T-helper 9 cell (primary cell): ENCODE measurements at places on chromosomes 1 and 21.

GRCh38 chr1:241276391-241276790 is 80.6 kb downstream of the RGS7 start:
- DNase-seq, result no peak

- no peak for DNase-seq
These were observed 83.8 kb downstream of the CAPZB start for GRCh38 chr1:19401535-19401889.

DNA sequence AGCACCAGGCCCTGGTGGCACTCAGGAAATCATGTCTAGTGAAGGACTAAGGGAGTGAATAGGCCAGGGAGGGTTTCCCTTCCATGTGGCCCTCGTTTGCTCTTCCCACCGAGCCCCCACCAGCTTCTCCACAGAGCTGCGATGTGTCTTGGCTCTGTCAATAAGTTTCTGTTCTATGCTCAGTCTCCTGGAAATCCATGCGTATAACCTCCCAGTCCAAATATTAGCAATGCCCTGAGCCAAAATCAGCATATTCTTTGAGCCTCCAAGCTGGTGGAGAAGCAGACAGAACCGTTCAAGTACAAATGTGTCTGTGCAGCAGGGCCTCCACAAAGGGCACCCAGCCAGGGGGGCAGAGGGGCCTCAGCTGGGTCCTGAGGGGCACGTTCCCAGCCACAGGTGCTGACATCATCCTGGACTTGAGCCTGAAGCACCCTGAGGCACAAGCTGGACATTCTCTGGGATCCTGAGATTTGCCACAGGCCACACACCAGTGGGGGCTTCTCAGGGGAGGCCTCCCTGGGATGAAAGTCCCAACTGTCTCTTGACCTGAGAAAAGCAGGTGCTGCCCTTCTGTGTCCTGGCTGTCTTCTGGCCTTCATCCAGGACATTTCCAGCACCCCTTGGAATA is 350.5 kb upstream of the VAMP3 start:
- DNase-seq, result no peak

DNA sequence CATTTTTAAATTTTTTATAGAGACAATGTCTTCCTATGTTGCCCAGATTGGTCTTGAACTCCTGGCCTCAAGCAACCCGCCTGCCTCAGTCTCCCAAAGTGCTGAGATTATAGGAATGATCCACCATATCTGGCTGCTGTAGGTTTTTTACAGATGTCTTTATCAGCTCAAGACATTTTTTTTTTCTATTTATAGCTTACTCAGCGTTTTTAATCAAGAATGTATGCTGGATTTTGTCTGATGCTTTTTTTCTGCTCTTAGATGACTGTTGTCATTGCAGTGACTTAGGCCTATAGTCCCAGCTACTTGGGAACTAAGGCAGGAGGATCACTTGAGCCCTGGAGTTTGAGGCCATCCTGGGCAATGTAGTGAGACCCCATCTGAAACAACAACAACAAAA is 72.5 kb downstream of the POFUT2 start:
- no peak for DNase-seq

GRCh38 chr1:243489681-243490546 is 234.1 kb downstream of the SDCCAG8 start:
- no peak for DNase-seq

GRCh38 chr1:95731466-95731865 is 497.5 kb downstream of the RWDD3 start:
- no peak for DNase-seq

DNA sequence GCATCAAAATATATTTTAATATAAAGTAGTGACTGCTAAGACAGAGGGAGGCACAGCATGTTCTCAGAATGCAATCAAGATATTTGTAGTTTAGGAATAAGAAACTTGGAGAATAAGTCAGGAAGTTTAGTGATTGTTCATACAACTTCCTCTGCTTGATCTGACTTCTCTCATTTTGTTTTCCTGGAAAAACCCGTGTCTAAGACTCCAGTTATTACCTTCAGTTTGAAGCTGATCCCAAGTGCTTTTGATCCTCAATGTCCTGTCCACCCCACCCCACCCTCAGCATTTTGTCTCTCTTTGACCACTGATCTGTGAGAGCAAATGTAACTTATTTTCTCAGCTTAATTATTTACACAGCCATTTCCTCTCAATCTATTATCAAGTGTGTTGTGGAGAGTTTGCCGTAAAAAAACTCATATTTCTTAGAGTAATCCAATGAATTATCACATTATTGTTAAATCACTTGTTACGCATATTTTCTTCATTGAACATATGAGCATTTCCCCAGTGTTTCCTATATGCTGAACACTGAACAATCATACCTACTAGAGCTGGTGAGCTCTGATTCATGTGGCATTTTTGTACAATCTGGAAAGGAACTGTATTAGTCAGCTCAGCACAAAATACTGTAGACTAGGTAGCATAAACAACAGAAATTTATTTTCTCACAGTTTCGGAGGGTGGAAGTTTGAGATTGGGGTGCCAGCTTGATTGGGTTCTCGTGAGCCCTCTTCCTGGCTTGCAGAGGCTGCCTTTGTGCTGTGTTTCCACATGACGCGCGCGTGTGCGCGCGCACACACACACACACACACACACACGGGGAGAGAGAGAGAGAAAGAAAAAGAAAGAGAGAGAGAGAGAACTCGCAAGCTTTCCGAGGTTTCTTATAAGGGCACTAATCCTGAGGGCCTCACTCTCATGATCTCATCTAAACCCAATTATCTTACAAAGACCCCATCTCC is 65.5 kb upstream of the DPYD start:
- DNase-seq, result no peak

DNA sequence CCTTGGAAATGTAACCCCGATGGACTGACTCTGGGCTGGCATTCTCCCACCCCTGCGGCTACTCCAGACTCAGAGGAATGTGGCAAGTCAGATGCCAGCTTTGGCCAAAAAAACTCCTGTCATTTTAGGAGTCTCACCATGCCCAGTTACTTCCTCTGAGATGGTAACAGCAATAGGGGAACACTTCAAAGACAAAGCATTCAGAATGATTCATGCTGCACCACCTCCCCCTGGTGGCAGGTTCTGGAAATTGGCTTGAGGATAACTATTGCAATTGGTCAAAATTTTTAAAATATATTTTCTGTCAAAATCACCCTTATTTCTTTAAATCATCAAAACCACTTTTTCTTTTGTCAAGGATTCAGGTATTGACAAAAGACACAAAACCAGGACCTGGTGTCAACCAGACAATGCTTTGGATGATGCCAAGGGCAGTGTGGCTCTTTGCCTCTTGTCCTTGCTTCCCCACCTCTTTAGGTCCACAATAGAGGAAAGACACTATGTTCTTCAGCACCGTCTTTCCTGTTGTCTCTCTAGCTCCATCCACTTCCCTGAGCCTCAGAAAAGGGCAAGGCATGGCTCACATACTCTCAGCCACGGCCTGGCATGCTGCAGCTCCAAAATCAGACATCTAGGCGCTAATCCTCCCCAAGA is 9.9 kb upstream of the CDCA8 start:
- peak; percentile 79 for DNase-seq

DNA sequence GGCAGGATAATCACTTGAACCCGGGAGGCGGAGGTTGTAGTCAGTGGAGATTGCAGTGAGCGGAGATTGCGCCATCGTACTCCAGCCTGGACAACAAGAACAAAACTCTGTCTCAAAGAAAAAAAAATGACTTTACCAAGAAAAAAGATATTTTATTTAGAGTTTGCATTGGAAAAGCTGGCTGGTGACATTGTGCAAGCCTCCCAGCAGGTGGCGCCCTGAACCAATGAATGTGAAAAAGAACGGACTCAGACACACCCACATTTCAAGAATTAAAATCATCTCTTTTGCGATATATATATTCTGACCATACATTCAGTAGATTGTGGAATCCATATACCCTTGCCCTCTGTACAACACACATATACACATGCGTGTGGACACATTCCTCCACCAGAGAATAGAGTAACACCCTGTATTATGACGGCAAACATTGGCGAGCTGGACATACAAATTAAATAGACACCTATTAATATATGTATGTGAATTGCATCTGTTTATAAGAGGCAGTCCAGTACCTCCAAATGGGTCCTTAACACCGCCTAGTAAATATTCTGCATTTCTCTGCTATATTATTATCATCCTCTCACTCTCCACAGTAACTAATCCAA is 39.0 kb upstream of the CADM3 start:
- peak; percentile 66 for DNase-seq

GRCh38 chr1:33781652-33782051 is 82.2 kb upstream of the HMGB4 start:
- DNase-seq, result no peak

DNA sequence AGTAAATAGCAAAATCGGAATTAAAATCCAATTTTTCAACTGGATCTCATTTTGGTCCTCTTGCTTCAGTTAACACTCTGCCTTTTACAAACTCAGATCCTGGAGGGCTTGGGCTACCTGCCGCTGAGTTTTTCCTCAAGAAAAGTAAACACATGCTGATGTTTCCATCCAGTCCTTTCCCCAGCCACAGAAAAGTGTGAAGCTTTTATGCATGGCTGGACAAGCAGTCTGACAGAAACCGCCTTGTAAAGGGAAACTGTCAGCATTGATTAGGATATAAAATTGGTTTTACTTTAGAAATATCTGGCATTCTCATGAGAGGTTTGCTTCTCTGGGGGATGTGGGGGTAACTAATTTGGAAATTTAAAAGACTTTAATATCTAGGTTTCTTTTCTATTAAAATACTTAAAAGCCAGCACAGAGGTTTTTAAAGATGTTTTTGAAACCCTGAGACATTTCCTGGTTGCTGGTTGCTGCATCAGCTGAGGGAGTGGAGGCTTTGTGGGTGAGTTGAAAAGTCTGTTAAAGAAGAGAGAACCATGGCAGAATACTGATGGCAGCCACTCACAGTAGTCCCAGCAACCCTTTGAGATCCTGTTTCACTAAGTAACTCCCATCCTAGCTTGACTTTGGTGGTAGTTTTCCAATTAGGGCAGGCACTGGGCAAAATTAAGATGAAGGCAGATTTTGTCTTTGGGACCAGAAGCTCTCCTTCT is 238.3 kb downstream of the PAPPA2 start:
- DNase-seq, result no peak

- no peak for DNase-seq
These were observed 61.2 kb upstream of the MAP10 start for GRCh38 chr1:232743999-232744398.
